Stimulated activated naive CD4-positive, alpha-beta T cell treated with Interleukin-2 at 50 U/mL for 16 hours (primary cell): ENCODE measurements at places on chromosomes 1 and 21.

GRCh38 chr1:201406831-201407406 is 7.8 kb upstream of the LAD1 start:
- no peak for DNase-seq

- DNase-seq: no peak
Observed at GRCh38 chr1:116525440-116525839, 45.4 kb downstream of the CD58 start.

GRCh38 chr1:3049164-3049563 is 19.8 kb upstream of the PRDM16 start:
- no peak for DNase-seq

DNA sequence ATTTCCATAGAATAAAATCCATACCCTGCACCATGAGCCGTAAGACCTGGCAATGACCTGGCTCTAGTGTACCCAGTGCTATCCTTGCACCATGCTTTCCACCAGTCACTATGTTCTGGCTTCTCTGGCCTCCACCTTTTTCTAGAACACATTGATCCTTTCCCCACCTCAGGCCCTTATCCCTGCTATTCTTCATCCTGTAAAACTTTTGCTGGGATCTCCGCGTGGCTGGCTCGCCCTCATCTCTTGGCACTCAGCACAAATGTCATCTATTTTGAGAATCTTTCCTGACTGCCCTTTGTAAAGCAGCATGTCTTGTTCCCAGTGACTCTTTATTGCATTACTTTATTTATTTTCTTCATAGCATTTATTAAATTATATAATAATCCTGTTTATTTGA is 169.8 kb upstream of the B3GALT2 start:
- no peak for DNase-seq

- DNase-seq: no peak
Observed at GRCh38 chr1:1205769-1206375, 520 bp downstream of the TNFRSF18 start.

- DNase-seq: no peak
Observed at GRCh38 chr1:65971547-65971946, 178.9 kb downstream of the PDE4B start.

GRCh38 chr1:59198564-59198963 is 98.3 kb upstream of the FGGY start:
- DNase-seq: no peak

DNA sequence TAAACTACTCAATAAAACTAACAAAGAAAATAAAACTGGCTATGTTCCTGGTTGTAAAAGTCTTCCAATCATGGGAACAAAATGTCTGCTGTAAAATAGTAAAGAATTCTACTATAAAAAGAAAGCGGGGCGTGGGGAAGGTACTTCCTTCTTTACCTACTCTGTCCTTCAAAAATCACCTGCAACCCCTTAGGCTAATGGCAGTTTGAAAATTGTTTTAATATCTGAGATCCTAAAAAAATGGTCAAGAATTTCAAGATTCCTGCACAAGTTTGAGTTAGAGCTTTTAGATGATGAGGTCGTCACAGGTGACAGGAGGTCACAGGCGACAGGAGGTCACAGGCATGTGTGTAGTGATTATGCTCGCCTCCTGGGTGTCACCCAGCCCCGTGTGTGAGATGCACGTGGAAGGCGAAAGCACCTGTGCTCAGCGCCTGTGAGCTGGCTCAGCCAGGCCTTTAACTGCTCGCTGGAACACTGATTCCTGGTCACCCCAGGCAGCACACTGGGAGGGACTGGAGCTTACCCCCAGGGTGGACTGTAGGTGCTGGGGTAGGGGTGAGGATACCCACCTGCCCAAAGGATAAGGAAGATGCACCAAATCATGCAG is 18.6 kb upstream of the TMPRSS2 start:
- no peak for DNase-seq

GRCh38 chr1:15626269-15626950 is 9.2 kb downstream of the DDI2 start:
- DNase-seq: no peak

DNA sequence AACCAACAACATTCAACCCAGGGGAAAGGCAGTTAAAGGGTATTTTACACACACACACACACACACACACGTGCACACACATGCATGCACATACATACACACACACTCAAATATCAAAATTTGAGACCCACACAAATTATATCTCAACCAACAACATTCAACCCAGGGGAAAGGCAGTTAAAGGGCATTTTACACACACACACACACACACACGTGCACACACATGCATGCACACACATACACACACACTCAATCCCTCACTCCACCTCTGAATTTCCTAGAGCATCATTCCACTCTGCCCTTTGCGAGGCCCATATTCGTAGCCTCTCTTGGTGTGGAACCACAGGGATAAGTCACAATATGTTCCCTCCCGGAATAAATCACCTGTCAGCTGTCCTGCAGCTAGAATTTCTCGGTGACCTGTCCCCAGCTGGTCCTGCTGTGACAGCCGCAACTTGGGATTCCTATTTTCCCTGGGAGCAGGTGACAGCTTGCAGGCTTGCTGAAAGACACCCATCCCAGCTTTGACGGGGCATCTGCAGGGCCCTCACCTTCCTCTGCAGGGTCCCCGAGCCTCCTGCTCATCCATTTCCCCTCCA is 122.7 kb downstream of the PSMG1 start:
- no peak for DNase-seq

GRCh38 chr1:244573768-244574167 is 79.2 kb upstream of the DESI2 start:
- DNase-seq: no peak

DNA sequence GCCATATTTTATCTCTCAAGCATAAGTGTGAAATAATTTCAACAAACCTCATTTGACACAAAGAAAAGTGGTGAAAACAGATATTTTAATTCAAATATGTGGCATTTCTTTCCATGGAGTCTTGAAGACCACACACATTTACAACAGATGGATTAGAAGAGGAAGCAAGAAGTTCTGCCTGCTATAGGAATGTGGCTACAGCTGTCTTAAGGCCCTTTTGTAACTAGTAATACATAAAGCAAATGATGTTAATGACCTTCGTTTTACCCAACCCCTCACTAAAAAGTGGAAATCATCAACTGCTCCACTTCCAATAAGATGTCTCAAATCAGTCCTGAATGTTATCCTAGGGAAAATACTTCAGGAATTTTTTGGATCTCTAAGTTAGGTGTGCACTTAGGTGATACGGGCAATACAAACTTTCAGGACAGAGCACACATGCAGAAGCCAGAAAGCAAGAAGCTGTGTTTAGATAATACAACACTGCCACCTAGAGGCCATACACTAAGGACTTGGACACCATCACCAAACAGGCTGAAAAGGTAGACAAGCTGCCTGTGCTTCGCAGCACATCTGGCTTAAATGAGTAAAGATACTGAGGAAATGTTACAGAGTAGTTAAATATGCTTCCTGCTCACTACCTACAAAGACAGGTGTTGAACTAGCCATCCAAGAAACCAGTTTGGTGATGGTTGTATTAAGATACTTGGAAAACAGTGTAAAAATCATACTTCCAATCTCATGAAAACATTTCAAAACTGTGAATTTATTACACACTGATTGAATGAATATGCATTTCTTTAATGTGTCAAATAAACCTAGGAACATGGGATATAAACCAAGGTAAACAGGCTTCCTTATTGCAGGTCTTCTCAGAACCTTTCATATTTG is 24.4 kb downstream of the RRAGC start:
- peak; percentile 15 for DNase-seq

DNA sequence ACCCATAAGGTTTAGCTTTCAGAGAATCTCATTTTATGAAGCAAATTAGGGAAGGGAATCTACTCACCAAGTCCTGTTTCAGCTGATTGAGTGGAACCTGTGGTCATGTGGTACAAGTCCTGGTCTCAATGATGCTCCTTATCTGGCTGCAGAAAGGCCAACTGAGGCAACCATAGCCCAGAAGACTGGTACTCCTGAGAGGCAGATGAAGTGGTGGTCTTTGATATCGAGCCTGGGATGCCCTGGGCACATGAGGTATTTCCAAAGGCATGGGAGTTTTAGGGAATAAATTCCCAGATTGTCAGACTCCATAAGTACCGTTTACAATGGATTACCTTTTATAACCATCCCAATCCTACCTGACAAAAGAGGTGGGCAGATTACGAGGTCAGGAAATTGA is 3.3 kb downstream of the MX1 start:
- no peak for DNase-seq

GRCh38 chr1:24103408-24103807 is 8.5 kb downstream of the MYOM3 start:
- no peak for DNase-seq

- no peak for DNase-seq
Observed at GRCh38 chr1:17948594-17948993, 159.0 kb upstream of the IGSF21 start.

DNA sequence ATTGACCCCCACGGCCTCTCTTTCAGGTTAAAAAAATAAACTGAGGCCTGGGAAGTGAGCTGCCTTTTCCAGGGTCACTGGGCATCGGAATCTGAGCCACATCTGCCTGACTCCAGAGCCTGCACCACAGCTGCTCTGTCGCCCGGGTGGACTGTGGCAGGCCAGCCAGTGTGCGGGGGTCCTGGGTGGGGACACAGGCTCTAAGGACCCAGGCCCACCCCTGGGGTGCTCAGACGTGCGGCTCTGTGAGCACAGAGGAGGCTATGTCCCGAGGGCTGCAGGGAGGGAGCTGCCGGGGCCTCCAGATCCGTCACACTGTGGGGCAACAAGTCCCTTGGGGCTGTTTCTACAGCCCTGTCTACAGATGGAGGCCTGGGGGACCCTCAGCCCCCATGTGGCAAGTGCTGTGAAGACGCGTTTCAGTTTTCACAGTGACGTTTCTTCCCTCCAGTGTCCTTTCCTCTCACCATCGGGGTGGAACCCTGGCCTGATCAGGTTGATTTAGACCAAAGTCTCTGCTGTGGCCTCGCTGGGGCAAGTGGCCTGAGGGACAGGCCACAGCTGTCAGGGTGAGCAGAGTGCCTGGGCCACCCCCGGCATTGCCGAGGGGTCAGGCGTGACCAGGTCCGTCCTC is 39.2 kb upstream of the ACTRT2 start:
- no peak for DNase-seq

DNA sequence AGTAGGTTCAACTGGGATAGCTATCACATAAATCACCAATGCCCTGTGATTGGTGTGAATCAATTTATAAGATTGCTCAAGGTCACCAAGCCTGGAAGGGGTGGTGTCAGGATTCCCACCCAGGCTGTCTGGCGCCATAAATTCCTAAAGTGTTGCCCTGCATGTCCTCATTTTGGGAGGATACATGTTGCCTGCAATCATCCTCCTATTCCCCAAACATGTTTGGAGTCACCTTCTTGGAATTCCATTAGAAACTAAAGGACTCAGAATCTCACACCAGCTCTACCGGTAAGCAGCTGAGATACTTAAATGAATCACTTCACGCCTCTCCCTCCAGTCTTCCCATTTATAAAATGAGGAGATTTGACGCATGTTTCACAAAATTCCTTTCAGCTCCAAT is 54.1 kb upstream of the SLC45A1 start:
- no peak for DNase-seq

DNA sequence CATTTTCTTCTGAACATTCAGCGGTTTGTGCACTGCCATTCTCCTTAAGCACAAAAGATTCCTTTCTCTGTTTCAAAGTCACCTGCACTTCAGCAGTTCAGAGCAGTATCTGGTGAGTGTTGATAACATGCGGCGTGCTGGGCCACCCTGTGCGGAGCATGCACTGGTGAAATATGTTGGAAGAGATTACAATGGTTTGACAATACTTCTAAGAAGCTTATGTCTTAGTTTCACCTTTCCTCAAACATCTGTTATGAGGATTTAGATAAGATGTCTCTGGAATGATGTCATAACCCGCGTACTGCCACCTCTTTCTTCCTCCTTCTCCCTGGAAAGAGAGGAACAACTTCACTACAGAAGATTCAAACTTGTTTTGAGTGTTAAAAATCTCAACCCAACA is 650.3 kb downstream of the AJAP1 start:
- DNase-seq: no peak
